ENCODE measurements at places on chromosomes 6 and 20.

GRCh38 chr6:143078468-143079324 is 18.0 kb downstream of the AIG1 start:
- no peak for DNase-seq

- no peak for DNase-seq
These were observed 598.8 kb downstream of the EPHA7 start for GRCh38 chr6:92820601-92821000.

DNA sequence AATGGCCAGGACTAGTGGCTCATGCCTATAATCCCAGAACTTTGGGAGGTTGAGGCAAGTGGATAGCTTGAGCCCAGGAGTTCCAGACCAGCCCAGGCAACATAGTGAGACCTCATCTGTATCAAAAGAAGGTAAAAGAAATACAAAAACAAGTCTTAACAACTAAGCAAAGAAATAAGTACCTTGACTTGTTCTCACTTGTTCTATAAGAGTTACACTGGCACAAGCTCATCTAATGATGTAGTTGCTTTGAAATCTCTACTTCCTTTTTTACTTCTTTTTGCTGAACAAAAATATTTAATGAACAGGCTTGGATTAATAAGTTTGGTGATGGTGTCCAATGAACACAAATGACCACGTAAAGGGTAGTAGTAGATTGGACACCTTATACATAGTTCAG is 72.2 kb downstream of the SGK1 start:
- DNase-seq = no peak

GRCh38 chr6:118876198-118876597 is 17.8 kb upstream of the ASF1A start:
- no peak for DNase-seq

DNA sequence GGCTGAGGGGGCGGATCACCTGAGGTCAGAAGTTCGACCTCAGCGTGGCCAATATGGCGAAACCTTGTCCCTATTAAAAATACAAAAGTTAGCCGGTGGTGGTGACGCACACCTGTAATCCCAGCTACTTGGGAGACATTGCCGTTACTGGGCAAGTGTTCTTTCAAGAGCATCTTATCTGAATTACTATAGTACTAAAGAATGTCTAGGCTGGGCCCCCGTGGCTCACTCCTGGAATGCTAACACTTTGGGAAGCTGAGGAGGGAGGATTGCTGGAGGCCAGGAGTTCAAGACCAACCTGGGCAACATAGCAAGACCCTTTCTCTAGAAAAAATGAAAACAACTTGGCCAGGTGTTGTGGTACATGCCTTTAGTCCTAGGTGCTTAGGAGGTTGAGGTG is 859 bp upstream of the ZFP57 start:
- no peak for DNase-seq

DNA sequence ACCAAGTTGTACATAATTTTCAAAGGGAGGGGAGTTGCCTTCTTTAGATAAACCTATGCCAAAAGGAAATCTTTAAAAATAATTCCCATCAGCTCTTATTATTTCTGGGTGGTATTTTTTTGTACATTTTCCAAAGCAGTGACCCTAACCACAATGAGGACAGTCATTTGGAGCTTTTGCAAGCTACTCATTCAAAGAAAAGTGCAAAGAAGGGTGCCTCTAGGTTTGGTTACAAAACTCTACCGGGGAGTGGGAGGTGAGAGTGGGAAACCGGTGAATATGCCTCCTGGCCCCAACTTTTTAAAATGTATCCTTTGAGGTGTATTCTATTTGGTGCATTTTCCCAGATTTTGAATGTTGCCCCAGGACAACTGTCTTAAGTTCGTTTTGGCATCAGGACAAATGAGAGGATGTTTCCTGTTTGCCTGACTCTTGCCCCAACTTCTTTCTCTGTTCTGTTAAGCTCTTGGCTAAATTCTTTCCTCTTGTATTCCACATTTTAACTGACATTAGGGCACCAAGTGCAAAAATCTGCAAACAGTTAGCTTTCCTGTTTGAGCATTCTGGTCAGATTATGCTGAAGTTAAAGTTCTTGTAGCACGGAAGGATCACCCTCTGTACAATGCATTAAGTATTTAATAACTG is 78.9 kb downstream of the SLX4IP start:
- DNase-seq = no peak

- no peak for DNase-seq
These were observed 2.7 kb downstream of the SLC32A1 start for GRCh38 chr20:38726804-38727606.

DNA sequence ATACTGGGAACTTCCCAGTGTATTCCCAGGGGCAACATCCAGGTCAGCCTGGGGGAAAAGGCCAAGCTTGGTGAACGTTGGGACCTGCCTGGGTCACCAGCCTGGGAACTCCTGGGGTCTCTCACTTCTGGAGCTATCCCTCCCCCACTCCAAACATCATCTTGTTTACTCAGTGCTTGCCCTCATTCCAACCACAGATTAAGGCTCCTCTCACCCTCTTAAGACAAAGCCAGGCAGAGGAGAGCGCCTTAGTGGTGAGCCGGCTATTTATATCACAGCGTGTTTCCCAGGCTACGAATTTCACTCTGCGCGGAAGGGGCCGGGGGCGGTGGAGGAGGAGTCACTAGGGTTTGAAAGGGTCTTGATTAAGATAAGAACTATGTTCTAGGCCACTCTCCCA is 12.1 kb downstream of the PRPH2 start:
- no peak for DNase-seq

- DNase-seq = no peak
These were observed 20.9 kb downstream of the IGF2R start for GRCh38 chr6:159989492-159990480.

DNA sequence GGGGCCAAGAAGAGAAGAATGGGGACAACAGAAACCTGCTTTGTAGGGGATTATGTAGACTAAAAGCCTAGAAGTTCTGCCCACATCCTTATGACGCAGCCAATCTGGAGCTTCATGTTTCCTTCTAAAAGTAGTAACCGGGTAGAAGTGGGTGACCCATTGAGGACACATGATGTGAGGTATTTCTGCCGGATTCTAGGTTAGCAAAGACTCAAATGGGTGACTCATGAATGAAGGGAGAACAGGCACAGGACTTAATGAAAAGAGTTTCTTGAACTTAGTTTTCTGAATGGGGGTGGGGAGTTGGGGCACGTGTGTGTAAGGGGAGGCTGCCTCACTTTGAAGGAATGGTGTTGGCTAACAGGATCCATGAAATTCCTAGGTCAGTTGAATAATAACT is 68.8 kb downstream of the CDS2 start:
- DNase-seq = no peak

GRCh38 chr6:22023937-22024336 is 272.9 kb downstream of the PRL start:
- DNase-seq = no peak

All from T1000 (cell line).